ENCODE measurements at places on chromosomes 11 and 22.

DNA sequence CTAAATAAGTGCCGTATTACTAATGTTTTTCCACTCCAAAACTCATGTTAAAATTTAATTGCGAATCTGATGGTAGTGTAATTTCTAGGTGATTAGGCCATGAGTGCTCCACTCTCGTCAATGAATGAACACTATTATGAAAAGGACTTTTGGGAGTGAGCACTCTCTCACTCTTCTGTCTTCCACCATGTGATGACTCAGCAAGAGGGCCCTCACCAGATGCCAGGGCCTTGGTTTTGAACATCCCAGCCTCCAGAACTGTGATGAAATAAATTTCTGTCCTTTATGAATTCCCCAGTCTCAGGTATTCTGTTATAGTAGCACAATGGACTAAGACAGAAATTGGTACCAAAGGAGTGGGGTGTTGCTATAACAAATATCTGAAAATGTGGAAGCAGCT is 8.1 kb downstream of the JRKL start:
- no peak for DNase-seq

DNA sequence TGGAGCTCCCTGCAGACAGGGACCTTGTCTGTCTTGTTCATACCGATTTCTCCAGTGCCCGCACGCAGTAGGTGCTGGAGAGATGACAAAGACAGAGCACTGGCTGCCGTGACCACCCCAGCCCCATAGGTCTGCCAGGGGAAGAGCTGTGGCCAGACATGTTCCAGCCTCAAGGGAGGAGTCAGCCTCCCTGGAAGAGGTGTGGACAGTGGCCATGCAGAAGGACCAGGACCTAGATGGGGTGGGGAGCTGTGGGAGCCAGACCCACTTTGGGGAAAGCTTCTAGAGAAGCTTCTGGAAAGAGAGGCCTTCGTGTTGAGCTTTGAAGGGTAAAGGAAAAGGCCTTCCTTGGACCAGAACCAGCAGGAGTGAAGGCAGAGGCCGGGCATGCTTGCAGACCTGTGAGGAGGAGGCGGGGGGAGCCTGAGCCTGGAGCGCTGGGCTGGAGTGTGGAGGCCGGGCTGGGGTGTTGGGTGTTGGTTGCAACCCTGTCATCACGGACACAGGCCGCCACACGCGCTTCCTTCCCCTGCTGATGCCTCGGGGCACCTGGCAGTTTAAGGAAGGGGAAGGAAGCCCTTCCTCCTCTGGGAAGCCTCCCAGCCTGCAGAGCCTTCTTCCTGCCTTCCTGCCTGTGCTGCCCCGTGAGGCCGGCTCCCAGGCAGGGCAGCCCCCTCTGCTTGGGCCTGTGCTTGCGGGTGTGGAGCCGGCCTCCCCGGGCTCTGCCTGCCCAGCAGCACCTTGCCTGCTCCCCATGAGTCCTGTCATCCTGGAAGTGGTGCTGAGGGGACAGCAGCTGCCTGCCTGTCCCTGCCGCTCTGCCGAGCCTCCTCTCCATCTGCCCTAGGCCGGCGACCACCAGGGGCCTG is 12.3 kb downstream of the RELT start:
- DNase-seq = no peak

DNA sequence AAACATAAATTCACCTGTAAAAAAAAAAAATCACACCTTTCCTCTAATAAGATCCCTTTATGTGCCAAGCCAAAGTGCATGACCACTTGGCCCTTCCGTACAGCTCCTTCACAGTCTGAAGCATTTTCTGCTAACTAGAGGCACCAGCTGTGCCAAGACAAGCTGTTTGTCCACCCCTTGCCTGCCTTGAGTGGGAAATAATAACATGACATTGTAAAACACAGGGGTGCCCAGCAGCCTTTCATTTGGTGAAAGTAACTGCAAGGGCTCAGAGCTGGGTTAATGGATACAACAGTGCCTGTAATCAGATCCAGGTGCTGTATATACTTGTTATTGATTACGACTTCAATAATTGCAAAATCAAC is 59.2 kb downstream of the DDIAS start:
- DNase-seq = no peak

DNA sequence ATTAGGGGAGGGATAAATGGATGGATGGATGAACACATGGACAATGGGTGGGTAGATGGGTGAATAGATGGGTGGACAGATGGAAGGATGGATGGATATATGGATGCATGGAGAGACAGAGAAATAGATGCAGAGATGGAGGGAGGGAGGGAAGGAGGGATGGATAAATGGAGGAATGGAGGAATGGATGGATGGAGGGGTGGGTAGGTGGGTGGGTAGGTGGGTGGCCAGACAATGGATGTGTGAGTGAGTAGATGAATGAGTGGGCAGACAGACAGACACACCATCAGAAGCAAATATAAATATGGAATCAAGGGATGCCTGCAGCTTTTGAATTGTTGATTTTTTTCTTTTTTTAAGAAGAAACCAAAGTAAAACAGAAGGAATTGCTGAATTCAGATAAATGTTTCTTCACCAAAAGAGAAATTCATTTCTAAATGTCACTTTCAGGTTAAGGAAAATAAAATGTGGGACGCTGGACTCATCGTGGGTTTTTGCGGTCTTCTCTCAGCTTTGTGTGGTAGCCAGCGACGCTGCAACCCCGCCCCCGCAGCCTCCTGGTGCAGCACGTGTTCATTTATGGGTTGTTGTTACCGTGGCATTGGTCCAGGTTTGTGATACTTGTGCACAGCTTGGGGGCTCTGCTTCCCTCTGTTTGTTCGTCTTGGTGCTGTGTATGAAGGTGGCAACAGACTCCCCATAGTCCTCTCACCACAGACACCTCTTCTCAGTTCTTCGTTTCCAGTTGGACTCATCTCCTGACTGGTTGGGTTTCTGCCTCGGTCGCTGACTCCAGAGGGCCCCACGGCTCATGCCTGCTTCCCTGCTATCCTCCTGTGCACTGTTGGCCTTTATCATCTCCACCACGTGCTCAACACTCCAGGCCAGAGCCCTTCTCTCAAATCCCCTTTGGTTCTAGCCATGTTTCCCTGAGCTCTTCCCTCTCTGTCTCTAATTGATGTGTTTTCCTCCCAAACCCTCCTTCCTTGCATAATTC is 76.4 kb downstream of the CDKN1C start:
- DNase-seq = no peak

GRCh38 chr11:55658608-55659007 is 3.4 kb upstream of the OR4C6 start:
- DNase-seq = no peak

GRCh38 chr11:97614606-97615005 is 1224.8 kb downstream of the JRKL start:
- no peak for DNase-seq

GRCh38 chr11:67310246-67311050 is 7.1 kb downstream of the SSH3 start:
- DNase-seq = no peak

DNA sequence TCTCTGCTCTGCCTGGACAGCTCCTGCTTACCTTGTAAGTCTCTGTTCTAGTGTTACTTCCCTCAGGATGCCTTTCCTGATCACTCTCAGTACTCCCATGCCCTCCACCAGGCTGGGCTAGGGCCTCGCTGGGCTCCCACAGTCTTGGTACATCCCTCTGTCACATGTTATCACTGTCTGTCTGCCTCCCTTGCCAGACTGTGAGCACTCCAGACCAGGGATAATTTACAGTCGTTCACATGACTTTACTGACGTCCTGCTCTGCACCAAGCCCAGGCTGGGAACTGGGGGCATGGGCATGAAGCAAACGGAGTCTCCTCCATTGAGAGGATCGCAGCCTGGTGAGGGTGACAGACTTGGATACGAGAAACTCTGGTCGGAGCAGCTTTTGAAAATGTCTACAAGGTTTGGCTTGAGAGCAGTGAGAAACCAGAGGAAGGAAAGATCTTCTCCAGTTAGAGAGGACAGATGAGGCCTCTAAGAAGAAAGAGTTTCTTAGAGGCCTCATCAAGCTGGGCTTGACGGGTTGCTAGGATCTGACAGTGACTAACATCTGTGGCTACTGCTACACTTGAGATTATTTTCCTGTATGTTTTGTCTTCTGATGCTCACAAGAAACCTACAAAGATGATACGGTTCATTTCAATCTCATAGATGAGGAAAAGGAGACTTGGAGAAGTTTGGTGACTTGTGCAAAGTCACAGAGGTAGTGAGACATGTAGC is 12.5 kb downstream of the USP35 start:
- no peak for DNase-seq

DNA sequence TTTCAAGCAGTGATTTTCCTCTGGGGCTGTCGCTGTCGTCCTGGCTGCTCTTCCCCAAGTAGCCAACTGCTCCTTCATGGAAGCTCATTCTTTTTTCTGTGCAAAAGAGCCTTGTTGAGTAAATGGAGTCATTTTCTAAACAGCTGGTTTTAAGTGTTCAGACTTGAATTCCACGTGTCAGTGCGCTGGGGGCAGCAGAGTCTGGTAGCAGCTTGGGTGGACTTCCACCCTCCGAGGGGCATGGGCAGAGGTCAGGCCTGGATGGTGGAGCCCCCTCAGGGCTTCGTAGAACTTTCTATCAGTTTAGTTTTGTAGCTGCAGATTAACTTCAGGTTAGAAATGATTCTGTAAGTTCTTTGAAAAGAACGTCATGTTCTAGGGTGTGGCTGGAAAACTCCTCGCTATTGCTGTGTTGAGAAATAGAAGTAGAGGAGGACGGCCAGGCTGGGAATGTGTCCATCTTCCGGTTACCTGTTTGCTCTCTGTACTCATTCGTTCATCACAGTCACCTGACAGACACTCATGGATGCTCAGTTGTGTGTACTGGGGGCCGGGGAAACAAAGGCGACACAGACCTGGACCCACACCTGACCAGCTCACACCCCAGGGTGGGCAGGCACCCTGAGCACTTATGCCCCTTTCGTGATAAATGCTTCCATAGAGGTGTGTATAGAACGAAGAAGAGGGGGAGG is 270.7 kb downstream of the TBC1D22A start:
- no peak for DNase-seq

DNA sequence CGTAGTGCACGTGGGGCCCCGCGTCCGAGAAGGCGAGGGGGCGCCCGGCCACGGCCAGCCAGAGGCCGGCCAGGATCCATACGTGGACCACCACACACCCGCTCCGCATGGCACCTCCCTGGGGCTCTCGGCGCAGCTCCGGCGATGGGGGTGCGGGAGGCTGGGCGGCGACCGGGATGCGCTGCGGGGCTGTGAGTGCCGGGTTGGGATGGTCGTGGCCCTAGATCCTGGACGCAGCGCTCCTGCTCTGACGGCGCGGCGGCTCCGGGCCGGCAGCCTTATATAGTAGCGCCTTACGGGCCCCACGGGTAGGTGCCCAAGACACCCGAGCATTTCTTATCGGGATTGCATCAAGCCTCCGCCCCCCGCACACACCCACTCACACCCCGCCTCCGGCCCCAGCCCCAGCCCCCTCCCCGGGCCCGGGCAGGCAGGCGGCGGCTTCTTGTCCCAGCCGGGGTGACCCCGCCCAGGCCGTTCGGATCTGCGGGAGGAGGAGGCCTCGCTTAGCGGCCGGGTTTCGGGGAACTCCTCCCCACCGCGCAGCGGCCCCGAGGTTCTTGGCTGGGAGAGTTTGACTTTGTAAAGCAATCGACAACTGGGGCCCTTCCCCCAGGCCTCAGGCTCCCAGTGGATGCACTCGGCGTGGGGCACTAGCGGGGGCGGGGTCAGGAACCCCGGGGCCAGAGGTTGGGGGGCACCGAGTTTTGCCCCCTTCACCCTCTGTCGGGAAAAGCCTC is at the start of gene FGF19:
Gene FGF19, minus strand, starts transcription at position 255 of the 740 bp plus-strand sequence. Its CDS starts 146 bp downstream, at position 109.
- DNase-seq = no peak

- DNase-seq = no peak
These were observed 10.6 kb downstream of the FOLR1 start for GRCh38 chr11:72202571-72202970.

GRCh38 chr11:92413757-92414513 is 189.3 kb downstream of the FAT3 start:
- no peak for DNase-seq

- no peak for DNase-seq
These were observed 11.5 kb upstream of the PARVB start for GRCh38 chr22:44012591-44012990.

DNA sequence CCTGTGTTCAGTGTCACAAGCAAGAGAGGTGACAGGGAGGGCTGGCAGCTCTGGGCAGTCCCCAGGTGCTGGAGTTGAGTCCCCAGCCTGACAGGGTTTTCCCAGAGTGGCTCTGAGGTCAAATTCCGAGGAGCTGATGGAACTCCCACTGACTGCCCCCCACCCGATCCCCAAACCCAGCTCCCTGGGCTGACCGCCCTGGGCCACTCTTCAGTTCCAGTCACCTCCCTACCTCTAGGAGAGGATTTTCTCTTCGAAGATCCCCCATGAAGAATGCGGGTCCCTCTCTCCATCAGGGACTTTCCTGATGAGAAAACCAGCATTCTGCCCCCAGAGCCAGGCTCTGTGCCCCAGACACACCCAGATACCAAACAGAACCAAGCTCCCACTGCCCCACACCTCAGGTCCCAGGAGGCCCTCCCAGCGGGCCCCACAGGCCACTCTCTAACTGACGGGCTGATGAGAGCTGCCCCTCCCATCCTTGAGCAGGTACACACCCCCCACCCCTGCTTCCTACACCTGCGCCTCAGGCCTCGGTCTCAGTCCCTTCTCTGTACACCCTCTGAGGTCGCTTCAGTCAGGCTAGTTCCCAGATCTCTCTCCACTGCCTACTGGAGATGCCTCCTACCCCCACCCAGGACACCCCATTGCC is 12.1 kb upstream of the RAC2 start:
- DNase-seq = no peak

DNA sequence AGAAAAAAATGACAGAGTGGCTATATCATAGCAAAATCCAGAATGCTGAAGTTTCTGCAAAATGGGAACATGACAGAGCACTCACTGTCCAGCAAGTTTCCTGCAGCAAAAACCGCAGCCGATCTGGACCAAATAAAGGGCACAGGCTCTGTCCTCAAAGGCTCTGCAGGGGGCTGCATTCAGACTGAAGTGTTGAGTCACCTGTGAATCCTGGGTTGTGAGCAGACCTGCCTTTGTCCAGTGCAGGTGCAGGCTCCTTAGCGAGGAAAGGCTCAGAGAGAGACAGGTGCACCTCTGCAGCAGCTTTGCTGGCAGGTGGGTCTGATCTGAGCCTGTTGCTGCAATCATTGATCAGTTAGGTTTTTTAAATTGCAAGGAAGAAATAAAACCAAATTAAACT is 29.3 kb upstream of the NFAM1 start:
- DNase-seq = no peak

GRCh38 chr11:63494975-63495374 is 4.0 kb upstream of the PLAAT5 start:
- DNase-seq = no peak

DNA sequence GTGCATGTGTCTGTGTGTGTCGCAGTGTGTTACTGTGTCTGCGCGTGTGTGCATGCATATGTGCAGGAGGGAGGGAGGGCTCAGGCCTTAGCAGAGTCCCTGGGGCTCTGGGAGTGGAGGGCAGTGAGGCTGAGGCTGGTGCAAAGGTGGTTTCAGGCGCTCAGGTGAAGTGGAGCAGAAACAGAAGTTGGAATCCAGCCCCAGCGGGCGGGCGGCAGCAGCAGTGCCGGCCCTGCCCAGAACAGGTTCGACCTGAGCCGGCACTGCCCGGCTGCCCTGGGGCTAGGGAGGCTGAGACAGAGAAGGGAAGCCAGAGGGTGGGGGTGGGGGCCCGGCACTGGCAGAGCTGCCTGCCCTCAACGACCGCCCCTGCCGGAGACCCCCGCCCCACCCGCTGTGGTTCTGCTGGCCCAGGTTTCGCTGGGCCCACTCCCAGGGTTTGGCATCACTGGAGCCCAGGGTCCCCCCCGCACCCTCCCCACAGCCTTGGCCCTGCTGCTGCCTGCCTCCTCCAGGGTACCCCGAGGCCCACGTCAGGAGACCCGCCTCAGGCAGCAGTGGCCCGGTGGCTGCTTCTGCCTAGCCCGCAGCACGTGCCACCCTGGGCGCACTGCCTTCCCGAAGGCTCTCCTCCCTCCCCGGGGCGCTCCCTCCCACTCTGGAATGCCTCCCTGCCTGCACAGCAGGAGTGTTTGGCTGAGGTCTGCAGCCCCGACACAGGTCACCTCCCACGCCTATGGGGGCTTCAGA is 13.3 kb downstream of the ASCL2 start:
- no peak for DNase-seq
